ENCODE measurements at places on chromosomes 4 and X. TPM values are rescaled to one million over a fixed set of nuclear protein-coding genes. Genes with fewer than 3 reads are reported as not detected.

REPS2 gene
- total RNA-seq: 0.81 TPM

ADH5 gene
- 145 TPM for total RNA-seq

HDX gene
- 1.8 TPM for total RNA-seq

ZFX gene
- total RNA-seq: 35.2 TPM

TCP11X2 gene
- not detected for total RNA-seq

APOOL gene
- 6.3 TPM for total RNA-seq

Data from cardiac atrium fibroblast (primary cell).